Fibroblast of skin of right biceps (primary cell): ENCODE measurements at places on chromosomes 7 and 10.

GRCh38 chr7:27901028-27901760 lies 161.2 kb downstream of the TAX1BP1 start:
- peak; percentile 71 for DNase-seq

DNA sequence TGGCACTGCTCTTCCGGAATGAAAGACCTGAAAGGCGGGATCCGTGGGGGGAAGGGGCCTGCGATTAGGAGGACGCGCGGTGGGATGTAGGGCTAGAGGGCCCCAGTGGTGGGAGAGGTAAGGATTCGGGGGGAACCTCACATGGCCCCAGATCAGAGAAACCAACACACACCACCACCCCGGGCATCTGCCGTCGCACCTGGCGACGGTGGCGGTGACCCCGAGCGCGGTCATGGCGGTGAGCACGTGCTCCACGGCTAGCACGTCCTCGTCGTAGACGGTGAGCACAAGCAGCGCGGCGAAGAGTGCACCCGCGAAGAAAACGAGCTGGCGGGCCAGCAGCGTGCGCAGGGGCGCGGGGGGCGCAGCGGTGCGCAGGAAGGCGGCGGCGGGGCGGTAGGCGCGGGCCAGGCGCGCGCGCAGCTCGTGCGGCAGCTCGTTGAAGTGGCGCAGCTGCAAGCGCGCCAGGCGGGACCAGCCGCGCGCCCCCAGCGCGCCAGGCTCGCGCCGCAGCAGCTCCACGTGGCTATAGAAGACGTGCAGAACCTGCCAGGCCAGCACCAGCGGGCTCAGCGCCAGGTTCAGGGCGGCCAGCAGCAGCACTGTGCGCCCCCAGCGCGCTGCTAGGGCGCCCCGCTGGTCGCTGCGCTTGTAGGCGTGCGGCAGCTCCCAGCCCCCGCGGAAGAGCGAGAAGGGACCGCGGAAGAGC lies 5.7 kb downstream of the ATG9B start:
- DNase-seq: peak; percentile 54

- DNase-seq: no peak
These were observed 545 bp downstream of the GIGYF1 start for GRCh38 chr7:100693312-100694097.

DNA sequence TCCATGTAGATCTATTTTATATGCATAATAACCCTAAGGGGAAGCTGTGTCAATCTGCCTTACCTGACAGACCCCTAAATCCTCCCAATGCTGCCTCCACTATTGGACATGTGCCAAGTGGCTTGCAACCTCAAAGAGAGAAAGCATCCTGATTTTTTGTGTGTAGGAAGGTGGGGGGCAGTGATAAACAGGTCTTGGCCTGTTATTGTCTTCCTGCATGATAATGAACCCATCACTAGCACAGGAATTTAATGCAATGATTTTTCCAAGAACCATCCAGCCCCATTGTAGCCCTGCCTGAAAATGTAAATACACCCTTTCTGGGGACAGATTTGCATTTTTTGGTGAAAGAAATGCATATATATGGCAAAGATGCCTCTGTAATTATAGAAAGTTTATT lies 850.2 kb downstream of the LRMDA start:
- DNase-seq: no peak

- peak; percentile 36 for DNase-seq
These were observed 237.1 kb upstream of the NRP1 start for GRCh38 chr10:33571616-33572015.

DNA sequence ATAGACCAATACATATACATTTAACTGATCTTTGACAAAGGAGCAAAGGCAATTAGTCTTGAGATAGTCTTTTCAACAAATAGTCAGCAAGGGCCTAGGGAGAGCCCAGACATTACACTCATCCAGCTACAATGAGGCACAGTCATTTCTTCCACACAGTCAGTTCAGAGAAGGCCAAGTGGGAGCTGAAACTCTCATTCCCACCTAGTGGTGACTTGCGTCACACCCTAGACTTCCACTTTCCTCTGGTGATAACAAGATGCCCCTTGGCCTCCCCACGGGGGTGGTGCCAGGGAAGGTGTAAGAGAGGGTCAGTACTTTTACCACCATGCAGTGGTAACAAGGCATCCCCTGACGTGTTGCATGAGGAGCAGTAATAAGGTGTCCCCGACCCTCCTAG lies 8.0 kb downstream of the FRMPD2 start:
- no peak for DNase-seq

DNA sequence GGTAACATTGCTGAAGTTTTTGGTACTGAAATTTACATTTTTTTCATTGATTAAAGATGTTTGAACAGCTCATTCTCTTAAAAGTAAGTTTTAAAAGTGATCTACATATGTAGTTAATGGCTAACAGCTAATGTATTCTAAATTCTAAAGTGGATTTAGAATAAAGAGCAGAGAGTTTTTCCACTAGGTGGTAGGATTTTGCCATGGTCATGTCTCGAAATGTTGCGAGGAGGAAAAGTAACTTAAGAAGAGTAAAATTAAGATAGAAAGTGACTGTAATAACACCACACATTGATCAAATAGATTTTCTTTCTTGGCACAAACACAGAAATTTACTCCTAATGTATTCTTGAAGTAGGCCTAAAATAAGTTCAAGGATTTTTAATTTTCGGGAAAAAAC lies 19.8 kb downstream of the LSMEM1 start:
- no peak for DNase-seq

- no peak for DNase-seq
These were observed 71.6 kb downstream of the PLCE1 start for GRCh38 chr10:94065362-94065761.

GRCh38 chr10:71282323-71282680 lies 36.8 kb upstream of the SLC29A3 start:
- DNase-seq: no peak

DNA sequence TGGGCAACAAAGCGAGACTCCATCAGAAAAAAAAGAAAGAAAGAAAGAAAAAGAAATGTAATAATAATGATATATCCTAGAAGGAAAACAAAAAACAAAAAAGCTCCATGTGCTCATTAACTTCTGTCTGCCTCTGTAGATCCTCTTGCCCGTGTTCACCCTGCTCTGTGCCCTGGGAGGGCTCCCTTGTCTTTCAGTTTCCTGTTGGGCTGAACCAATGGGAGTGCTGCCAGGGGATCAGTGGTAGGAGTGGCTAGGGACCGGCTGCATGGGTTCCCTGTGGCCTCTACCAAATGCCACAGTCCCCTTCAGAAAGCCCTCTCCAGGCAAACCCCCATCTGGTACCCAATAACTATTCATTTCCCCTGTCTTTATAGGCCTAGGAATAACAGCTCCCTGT lies 51.8 kb upstream of the PARD3 start:
- DNase-seq: peak; percentile 14

DNA sequence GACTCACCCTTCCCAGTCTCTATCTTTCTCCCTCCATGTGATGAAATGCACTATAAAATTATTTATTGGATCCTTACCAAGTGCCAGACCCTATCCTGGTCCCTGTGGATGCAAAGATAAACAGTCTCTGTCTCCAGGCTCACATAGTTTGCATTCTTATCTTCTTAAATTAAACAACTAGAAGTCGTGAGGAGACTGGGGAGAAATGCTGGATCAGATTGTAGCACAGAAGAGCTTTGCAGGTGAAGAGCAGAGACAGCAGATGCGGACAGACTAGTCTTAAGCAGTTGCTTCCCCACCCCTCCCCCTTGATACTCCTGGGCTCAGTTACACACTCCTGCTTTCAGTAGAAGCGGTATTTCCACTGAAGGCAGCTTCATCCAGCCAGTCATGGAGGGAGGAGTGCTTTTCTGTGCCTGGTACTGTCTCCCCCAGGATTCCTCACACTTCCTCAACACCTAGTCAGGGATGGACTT lies 20.8 kb upstream of the CDK1 start:
- DNase-seq: peak; percentile 71

DNA sequence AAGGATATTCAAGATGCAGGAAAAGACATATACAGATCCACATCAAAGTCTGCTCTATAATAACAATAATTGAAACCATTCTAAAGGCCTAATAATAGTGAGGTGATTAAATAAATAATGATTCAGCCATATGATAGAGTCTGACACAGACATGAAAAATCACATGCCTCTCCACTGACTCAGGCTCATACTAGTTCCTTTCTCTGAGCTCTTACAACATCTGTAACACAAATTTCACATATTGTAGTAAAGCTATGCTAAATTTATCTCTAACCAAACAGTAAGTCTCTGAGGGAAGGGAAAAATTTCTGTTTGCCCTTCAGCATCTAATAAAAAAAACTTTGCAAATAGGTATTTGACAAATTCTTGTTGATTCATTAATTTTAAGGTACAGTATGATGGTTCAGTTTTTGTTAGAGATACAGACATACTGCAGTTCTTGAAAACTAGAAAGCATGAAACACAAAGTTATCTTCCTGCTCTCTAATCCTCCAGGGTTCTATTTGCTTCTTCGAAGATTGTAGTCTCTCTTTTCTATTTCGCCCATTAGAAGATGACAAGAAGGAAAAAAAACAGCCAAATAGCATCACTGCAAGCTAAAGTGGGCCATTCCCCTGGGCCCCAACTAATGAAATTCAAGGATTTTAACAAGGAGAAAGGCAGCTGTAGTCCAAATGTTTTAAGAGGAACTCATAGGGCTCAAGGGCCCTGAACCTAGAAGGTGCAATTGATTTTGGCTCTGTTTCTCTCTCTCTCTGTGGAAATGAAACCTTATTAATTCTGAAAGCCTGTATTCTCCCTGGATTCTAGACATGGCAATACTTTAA lies 53.9 kb downstream of the CUBN start:
- DNase-seq: peak; percentile 97

DNA sequence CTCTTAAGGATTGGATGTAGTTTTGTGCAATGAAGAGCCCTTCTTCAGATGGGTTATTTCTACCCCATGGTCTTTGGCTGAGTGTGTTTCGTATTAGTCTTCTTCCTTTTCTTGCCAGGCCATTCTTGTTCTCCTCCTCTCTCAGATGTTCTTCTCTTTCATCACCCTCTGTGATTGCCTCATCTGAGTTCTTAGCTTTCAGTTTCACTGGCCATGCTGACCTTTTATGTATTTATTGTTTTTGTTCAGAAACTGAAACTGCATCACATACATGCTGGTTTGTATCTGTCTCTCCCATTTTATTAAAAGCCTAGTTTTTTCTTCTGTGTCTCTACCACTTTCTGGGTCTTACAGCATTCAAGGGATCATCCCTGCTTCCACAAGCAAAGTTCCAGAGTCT lies 21.7 kb upstream of the PCGF5 start:
- DNase-seq: peak; percentile 63
